CD4-positive, alpha-beta memory T cell (primary cell): ENCODE measurements at places on chromosomes 11 and 22. TPM values are rescaled to one million over a fixed set of nuclear protein-coding genes. Genes with fewer than 3 reads are reported as not detected.

The PARVA gene
- 2.4 TPM for total RNA-seq

- DNase-seq, result no peak
- no peaks in the 10 kb centered on the region for H3K36me3 ChIP-seq
- no peaks in the 10 kb centered on the region for H3K27me3 ChIP-seq
- no peak overlapping the region for H3K27ac ChIP-seq
- H3K4me3 ChIP-seq, result no peak overlapping the region
Measured at GRCh38 chr11:11229647-11230046, 123.4 kb downstream of the CSNK2A3 start.

DNA sequence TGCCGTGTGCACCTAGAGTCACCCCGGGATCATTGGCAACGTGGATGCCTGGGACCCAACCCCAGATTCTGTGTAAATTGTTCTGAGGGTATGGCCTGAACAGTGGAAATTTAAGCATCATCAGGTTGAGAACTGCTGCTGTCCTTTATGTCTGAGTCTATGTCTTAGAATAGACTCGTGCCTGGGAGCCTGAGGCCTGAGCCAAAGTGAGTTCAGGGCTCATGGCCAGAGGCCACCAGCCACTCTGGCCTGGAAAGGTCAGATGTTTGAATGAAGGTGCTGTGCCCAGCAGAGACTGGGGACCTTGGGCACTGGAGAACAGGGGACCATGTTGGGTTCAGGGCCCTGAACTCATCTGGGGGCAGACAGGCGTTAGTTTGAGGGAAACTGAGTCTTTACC is 91.1 kb downstream of the MYO18B start:
- no peaks in the 10 kb centered on the region for H3K36me3 ChIP-seq
- no peak overlapping the region for H3K4me3 ChIP-seq
- no peaks in the 10 kb centered on the region for H3K4me1 ChIP-seq
- no peak for DNase-seq
- no peak overlapping the region for H3K27ac ChIP-seq

DNA sequence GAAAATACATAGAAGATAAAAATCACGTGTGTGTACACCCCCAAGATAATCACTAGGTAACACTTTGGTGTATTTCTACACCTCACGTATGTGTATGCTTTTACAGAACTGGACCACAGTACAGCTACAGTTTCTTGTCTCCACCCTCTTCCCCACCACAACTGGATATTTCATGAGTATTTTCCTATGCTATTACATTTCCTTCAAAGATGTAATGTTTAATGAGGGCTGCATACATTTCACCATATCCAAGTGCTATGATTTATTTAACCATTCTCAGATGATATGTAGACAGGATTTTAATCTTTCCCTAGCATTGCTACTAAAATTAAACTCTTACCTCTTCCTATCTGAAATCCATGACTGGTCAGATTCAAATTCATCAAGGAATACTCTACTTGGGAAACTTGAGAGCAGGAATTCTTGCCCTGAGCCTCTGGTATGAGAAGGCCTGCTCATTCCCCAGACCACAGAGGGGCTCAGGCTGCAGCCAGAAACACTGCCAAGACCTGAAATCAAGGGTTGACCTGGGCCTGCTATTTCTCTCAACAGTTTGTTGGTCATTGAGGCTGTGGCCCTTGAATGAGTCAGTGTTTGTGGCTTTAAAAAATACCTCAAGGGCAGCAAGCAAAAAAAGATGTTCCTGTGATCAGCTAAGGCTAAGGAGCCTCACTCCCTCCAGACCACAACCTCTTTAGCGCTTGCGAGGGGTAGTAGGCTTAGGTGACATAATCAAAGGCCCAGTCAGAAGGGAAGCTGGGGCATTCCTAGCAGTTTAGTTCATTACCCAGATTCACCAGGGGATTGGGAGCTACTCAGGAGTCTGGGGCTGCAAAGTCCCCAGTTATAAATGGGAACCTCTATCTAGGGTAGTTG is 55.5 kb downstream of the ABTB2 start:
- H3K27me3 ChIP-seq, result no peaks in the 10 kb centered on the region
- H3K27ac ChIP-seq, result no peak overlapping the region
- no peaks in the 10 kb centered on the region for H3K4me1 ChIP-seq
